ENCODE measurements at places on chromosomes 4 and X.

GRCh38 chr4:101306225-101306624, 41.1 kb downstream of the PPP3CA start:
- no peak for DNase-seq

DNA sequence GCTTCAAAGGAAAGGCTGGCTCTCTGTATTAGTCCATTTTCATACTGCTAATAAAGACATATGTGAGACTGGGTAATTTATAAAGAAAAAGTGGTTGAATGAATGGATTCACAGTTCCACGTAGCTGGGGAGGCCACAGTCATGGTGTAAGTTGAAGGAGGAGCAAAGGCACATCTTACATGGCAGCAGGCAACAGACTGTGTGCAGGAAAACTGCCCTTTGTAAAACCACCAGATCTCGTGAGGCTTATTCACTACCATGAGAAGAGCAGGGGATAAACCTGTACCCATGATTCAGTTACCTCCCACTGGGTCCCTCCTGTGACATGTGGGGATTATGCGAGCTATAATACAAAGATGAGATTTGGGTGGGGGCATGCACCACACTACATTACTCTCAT, 1486.6 kb downstream of the PCDH7 start:
- DNase-seq: no peak

DNA sequence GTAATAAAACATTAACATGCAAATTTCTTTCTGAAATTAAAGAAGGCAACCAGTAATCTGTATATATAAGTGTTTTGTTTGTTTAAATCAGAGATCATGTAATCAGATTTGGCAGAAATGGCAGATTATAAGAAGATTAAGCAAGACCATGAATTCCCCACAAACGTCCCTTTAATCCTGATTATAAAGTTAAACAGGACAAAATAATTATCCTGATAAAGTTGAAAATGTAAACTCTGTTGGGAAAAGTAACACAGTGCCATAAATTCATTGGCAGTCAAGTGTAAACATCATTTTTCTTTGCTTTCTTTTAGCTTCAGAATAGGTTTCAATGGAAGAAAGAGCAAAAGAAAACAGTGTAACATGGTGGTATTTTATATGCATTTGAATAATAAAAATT, 256.3 kb downstream of the KCNIP4 start:
- DNase-seq: no peak

- peak; percentile 51 for DNase-seq
Observed at GRCh38 chr4:52894443-52894842, 32.3 kb downstream of the RASL11B start.

DNA sequence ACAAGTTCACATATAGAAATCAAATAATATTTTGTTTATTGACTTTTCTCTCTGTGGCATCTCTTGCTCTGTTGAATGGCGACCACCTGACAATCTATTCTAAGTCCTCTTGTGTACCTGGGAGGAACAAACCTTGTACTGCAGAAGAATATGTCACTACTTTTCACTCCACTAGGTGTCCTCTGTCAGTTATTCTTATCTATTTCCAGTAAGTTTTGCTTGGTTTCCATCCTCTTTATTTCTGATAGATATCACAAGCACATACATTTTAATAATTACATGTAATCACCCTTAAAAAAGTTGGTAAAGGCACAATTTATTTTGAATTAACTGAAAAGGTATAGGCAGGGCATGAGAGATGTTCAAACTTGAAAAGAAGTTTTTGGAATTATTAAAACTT, 238.4 kb downstream of the SNCA start:
- DNase-seq: no peak

DNA sequence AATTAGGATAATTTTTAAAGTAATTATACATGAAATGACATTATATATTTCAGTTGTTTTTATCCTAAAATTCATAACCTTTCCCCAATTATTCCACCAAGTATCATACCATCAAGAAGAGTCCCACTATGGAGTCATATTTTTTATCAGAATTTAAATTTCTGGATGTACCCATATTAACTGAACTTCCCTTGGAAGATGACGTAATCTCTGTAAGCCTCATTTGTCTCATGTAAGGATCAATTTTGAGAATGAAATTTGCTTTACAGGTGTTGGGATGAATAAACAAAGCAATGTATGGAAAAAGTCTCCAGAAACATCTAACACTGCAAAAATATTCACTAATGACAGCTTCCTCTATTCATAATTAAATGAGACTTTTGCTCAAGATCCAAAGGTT, 147.5 kb downstream of the NPFFR2 start:
- no peak for DNase-seq

- peak; percentile 57 for DNase-seq
Observed at GRCh38 chrX:149950681-149951080, 12.4 kb upstream of the EOLA2 start.

GRCh38 chrX:22057667-22058066, 25.5 kb downstream of the PHEX start:
- no peak for DNase-seq

DNA sequence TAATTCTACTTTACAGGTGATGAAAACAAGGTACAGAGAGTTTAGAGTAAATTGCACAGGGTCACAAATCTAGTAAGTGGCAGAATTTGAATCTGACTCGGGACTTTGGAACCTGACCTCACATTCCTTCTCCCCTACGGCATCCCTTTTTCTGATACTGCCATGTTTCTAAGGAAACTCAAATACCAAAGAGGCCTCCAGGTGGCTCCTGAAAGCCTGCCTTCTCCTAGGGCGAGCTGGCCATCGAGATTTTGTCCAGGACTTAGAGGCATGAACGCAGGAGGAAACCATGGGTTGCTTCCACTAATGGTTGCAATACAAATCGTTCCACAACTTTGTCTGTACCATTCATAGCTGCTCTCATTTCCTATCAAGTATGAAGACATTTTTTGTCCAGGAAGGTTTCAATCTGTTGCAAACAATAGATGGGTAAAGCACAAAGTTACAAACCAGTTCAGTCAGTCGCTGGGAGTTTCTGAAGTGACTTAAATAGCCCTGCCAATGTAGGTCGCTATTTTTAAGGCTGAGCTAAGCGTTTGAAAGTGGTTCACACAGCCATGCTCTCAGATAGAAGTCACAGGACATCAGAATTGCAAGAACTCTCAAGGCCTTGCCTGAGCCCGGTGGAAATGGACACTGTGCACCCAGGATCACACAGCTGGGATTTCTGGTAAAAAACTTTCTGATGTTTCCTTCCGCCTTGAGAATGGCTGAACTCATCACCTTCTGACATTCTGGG, 296.6 kb upstream of the PRPS2 start:
- DNase-seq: no peak

DNA sequence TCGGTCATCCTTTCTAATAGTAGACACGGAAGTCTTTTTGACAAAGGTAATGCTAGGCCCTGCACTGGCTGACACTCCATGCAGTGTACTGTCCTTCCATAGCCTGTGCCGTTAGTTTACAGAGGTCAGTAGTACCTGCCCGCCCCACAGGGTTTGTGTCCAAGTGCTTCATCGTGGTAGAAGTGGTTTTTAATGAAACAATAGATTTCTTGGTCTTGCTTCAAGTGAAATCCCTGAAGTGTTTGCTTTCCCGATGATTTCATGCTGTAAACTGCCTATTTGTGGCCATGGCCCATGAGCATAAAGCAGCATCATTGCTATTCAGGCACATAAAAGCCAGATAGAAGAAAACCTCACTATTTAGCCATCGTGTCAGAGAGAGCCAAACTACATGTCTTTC, 139.3 kb downstream of the GPR143 start:
- peak; percentile 3 for DNase-seq

GRCh38 chr4:11069083-11069482, 359.6 kb downstream of the HS3ST1 start:
- no peak for DNase-seq

GRCh38 chr4:146190456-146190855, 14.9 kb downstream of the LSM6 start:
- DNase-seq: no peak

DNA sequence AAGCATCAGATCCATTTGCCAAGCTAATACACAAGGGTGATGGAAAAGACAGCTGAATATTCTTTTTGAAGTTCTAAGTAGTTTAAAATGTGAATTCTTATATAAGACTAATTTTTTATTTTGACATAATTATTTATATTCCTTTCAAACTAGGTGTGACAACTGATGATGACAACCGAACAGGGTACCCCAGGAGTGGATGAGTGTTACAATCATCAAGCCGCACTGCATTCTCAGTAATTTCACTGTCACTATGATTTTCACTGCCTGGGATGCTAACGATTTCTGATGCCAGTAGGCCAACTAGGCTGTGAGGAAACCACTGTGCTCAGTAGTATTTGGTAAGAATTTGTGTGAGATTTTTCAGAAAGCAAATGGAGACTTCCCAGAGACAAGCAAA, 317.5 kb downstream of the ARAP2 start:
- no peak for DNase-seq

DNA sequence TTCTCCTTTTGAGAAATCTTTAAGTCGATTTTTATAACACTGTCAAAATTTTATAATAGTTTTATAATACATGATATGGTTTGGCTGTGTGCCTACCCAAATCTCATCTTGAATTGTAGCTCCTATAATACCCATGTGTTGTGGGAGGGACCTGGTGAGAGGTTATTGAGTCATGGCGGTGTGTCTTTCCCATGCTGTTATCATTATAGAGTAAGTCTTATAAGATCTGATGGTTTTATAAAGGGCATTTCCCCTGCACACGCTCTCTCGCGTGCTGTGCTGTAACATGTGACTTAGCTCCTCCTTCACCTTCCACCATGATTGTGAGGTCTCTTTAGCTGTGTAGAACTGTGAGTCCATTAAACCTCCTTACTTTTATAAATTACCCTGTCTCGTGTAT, 364.0 kb upstream of the SPANXN4 start:
- no peak for DNase-seq

DNA sequence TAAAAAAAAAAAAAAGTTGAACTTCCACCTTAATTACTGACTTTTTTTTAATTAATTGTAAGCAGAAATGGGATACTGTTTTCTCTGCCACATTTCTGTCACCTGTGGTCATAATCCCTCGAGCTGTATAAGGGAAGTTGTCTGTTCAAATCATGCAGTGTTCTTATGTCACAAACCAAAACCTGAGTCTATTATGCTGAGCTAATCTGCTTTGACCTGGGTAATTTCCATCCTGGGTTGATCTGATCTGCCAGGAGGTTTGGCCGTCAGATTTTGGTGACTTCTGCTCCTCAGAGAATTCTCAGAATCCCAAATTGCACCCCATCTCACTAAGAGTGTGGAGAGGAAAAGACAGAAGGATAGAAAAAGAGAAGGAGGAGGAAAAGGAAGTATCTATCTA, 683.1 kb downstream of the KCTD8 start:
- DNase-seq: no peak

- no peak for DNase-seq
Observed at GRCh38 chr4:74770226-74770910, 24.0 kb downstream of the BTC start.

DNA sequence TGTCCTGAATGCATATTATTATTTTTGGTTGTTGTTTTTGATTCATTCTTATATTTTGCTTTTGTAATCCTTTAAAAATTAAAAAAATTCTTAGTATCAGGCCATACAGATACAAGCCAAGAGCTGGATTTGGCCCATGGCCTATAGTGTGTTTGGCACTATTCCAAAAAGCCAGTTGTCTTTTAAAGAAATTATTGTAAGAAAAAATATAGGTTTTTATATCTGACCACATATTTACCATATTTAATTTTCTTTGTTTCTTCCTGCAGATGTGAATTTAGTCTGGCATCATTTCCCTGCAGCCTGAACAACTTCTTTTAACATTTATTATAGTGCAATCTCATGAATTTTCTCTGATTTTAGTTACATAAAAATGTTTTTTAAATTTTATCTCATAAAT, 652.8 kb upstream of the NR3C2 start:
- DNase-seq: no peak

DNA sequence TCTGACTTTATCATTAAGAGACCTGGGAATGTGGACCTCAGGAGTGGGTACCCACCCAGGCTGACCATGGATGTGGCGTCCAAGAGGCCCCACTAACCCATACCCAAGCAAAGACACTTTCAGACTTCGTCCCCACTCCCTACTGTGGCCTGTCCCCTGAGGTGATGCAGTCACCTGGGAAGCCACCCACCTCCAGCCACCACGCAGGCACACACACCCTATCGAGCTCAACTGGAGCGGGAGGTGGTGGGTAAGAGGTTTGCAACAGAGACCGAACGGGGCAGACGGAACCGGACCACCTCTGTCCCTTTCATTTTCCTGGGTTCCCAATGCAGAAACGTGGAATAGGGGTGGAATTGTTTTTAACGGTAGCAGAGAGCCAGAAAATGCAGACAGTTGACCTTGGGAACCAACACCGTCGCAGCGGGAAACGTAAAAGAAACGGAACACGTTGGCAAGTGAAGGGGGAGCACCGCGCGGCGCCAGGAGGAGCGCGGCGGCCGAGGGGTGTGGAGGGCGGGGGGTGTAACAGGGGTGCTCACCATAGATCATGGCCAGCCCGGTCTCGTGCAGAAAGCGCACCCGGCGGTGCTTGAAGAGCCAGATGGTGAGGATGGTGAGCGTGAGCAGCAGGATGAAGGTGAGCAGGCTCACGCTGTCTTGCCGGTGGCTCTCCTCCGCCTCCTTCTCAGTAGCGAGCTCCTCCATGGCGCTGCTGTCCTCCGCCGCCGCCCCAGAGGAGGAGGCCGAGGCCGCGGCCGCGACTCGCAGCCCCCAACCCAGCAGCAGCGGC, 559 bp downstream of the SLC9A7 start:
- DNase-seq: peak; percentile 11

DNA sequence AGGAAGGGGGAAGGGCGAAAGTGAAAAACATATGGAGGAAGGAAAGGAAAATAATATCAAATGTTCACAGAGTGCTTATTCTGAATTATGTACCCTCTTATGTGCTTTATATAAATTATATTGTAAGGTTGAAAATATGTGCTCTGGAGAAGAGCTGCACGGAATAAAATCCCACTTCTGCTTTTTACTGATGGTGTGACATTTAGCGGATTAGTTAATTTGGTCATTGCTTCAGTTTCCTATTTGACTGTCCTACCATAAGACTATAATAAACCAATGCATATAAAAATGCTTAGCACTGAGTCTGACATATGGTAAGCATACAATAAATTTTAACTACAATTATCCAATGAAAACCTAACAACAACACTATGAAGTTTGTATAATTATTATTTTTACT, 86.2 kb downstream of the NPFFR2 start:
- DNase-seq: no peak

DNA sequence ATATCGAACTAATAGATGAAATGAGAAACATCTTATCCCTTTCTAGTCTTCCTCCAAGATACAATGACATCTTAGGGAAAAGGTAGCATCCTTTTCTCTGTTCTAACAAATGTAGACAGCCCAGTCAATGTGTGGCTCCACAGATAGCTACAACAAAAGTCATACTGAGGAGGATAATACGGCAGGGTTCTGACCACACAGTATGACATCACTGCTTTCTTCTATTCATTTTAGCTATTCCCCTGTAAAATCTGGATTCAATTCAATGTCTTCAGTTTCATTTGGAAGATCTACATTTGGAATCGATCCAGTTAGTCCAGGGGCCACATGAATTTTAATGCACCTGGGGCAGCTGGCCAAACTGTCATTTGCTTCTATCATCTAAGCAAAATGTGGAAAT, 51.4 kb downstream of the ENOX2 start:
- peak; percentile 2 for DNase-seq

GRCh38 chr4:6907658-6908191, 1.9 kb upstream of the TBC1D14 start:
- DNase-seq: peak; percentile 20

Measured in fibroblast of skin of right biceps (primary cell).